Retinal pigment epithelial cell (primary cell): ENCODE measurements at places on chromosomes 6 and 20.
A peak's percentile ranks its signal among the peaks of the same experiment; 100 is the strongest.

GRCh38 chr20:11221046-11221445, 547.2 kb upstream of the JAG1 start:
- no peak for DNase-seq

DNA sequence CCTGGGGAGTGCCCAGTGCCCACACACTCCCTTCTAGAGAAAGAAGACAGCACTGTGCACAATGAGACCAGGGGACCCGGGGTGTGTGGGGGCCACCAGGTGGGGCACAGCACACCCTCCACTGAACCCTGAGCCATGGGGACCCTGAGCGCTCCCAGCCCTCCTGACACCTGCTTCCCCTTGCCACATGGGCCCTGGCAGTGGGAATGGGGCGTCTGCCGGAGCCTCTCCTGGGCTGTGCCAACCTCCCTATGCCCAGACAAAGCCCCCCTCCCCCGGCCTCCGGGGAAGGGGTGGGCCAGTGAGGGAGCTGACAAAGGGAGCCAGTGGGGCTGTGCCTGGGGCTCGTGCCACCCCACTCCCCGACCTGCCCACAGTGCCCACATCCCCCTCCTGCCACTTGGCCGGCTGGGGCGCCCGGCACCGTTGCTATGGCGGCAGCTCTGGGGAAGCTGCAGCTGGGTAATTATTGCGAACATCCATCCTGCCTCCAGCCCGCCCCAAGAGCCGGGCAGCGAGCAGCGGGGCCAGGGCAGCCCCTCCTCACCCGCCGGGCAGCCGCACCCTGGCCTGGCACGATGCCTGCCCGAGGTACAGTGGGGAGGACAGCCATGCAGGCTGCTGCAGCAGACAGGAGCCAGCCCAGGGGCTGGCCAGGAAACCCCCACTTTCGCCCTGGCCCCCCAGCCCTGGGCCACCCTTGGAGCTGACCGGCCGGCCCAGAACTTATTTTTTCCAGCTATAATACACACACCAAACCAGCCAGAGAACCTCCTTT, 41.9 kb upstream of the NOL4L start:
- peak; percentile 18 for DNase-seq

GRCh38 chr6:36018339-36018738, 6.1 kb downstream of the SLC26A8 start:
- DNase-seq, result no peak

GRCh38 chr20:20206788-20207187, 154.5 kb downstream of the CFAP61 start:
- no peak for DNase-seq

GRCh38 chr20:38498909-38499308, 26.3 kb downstream of the RALGAPB start:
- DNase-seq, result no peak

GRCh38 chr6:129606664-129607063, 103.3 kb downstream of the ARHGAP18 start:
- no peak for DNase-seq

- no peak for DNase-seq
Measured at GRCh38 chr6:72709431-72709830, 87.6 kb downstream of the KCNQ5 start.

DNA sequence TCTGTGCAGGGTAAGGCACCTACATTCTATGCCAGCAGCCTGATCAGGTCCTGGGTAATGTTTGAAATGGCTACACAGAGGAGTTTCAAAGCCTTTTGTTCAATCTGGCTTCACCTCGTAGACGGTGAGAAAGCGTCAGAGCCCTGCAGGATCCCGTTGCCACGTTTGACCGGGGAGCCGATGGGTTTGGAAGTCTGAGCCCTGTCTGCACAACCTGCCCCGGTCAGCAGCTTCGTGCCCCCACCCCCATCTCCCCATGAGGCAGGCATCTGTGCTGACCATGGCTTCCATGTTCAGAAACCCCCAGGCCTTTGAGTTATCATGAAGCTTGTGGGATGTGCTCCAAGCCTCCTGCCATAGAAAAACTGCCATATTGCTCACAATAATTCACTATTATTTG, 63.9 kb downstream of the PTPN1 start:
- no peak for DNase-seq

- no peak for DNase-seq
Measured at GRCh38 chr20:47262365-47263013, 94.0 kb downstream of the ZMYND8 start.

DNA sequence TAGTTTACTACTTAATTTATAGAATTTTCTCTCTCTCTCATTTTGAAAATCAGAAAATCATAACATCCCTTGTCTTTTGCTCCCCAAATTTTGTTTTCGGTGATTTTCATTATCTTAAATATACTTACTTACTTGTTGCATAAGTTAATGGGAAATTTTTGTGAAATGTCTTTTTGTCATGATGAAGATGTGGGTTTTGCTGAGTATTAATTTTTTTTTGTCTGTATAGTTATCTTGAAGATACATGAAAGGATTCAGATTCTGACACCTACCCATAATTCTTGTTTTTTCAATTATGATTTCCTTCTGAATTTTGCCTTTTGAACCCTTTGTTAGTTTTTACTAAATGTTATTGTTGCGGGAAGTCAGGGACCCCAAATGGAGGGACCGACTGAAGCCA, 817.9 kb downstream of the EYS start:
- no peak for DNase-seq

DNA sequence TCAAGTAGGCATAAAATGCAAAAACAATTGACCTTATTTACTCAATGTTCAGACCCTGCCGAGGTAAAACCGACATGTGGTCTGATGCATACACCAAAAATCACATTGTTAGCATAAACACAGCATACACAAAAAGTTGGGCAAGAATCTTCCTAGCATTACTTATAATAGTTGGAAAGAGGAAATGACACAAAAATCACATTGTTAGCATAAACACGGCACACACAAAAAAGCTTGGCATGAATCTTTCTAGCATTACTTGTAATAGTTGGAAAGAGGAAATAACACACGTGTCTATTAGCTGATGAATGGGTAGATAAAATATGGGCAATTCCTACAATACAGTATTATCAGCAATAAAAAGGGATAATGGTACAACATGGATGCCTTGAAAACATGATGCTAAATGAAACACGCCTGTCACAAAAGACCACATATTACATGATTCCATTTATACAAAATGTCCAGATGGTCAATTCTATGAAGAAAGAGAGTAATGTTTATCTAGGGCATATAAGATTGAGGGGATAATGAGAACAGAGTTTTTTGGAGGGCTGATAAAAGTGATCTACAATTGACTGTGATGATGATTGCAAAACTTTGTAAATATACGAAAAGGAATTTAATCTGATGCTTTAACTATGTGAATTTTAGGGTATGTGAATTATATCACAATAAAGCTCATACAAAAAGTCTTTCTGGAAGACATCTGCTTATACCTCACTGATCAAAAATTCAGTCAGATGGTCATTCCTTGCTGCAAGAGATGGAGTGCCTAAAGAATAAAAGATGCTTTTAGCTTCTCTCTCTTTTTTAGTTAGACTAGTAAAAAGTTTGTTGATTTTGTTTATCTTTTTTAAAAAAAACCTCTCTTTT, 1019.5 kb upstream of the CITED2 start:
- no peak for DNase-seq

- DNase-seq, result no peak
Measured at GRCh38 chr20:17893445-17893844, 75.1 kb downstream of the SNX5 start.

DNA sequence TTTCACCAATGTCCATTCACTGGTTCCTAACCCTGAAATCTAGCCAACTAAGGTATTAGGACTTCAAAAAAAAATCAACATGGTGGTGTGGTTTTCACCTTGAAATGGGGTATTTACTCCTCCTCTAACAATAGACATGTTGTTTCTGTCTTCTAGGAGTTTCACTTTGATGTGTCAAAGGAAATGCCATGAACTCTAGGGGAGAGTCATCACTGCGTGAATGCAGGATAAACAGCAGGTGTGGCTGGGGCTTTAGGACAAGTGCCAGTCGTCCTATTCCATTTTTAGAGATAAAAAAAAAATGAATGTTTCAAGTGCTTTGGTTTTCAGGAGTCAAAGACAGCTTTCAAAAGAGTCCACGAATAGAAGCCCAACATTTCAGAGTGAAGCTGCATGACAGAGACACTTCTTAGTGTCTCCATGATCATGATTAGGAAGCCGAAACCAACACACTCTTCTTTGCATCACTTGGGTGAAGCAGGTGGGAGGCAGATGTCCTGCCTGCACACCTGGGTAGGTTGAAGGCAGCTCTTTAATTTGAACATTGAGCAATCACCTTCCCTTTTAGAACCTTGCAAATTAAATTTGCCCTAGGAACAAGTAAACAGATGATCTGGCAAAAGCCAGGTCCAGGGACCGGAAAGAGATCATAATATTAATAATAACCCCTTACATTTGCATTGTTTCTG, 328.5 kb upstream of the PRDM1 start:
- no peak for DNase-seq

- DNase-seq, result no peak
Measured at GRCh38 chr6:19587238-19587942, 249.8 kb upstream of the ID4 start.

DNA sequence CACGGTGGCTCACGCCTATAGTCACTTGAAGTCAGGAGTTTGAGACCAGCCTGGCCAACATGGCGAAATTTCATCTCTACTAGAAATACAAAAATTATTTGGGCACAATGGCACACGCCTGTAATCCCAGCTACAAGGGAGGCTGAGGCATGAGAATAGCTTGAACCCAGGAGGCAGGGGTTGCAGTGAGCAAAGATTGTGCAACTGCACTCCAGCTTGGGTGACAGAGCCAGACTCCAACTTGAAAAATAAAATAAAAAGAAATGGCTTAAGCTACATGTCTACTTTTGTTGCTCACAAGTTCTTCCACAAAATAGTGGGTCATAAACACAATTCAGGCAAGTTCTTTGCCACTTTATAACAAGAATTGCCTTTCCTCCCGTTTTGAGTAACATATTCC, 27.1 kb upstream of the B4GALT5 start:
- DNase-seq, result no peak

DNA sequence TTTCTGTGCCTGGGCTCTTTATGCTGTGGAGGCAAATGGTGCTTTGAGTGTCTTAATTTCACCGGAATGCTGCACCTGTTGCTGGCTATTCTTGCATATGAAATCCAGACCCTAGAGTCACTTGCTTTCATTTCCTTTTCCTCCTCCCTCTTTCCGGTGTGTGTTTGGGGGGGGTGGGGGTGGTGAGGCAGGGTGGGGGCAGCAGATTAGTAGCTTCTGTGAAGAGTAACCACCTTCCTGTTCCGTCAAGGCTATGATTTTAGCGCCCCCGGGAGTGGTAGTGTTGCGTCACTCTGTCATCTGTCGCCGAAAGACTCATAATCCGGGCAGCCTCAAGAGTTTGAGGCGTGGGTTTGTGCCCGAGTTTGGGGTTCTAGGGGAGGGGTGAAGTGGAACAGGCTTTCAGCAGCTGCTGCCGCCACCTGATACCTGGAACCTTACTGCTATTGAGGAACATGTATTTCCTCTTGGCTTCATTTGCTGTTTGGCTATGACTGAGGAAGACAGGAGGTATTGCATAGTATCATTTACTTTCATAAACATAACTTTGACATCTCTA, 49.1 kb downstream of the UTRN start:
- DNase-seq, result no peak

DNA sequence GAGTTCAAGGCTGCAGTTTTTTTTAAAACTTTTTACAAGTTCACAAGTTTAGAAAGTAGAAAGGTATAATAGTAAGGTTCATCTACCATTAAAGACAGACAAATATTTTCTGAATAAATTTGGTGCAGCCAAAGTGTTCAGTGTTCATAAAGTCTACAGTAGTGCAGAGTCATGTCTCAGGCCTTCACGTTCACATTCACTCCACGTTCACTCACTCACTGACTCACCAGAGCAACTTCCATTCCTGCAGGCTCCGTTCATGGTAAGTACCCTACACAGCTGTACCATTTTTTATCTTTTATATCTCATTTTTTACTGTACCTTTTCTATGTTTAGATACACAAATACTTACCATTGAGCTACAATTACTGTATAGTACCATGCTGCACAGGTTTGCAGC, 67.6 kb downstream of the B4GALT5 start:
- no peak for DNase-seq

DNA sequence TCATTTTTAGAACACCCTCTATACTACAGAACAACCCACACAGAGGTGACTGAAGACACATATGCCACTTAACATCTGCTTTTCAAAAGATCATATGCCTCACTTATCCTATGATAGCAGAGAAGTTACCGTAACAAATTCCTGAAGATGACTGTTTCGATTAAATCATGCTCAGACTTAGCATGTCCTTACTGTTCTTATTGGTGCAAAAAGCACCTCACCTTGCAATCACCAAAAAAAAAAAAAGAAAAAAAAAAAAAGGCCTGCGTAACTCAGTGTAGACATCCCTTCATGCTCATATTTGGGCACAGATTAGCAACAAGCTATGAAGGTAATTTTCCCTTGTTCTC, 17.7 kb upstream of the DST start:
- DNase-seq, result no peak

DNA sequence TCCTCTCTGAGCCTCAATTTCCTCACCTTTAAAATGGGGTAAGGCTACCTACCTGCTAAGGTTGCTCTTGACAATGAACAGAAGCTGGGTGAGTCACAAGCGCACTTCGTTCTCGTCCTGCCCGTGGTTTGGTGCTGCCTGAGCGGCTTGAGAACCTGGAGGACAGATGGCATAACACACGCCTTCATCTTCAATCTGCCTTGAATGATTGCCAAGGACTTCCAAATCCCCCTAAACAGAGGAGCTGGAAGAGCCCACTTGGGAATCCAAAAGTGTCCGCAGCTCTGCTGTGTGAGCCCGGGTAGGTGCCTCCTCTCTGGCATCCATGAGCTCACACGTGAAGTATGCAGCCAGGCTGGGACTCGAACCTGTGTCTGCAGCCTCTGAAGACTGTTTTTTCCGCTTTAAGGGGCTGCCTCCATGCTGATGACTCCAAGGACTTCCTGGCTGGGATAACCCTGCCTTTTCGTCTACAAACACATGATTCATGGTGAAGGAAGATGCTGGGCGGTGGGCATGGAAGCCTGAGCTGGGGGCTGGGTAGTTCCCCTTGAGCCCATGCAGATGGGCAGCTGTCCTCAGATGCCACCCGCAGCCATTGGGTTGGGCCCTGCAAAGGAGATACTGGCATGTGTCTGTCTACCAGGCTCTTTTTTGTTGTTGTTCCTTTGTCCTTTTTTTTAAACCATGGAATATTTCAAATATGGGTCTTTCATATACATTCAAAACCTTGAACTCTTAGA, 25.3 kb upstream of the CSNK2A1 start:
- no peak for DNase-seq

- no peak for DNase-seq
Measured at GRCh38 chr20:17759449-17759848, 59.7 kb downstream of the BANF2 start.

- DNase-seq, result no peak
Measured at GRCh38 chr6:25717866-25718740, 36.4 kb upstream of the SLC17A4 start.

- DNase-seq, result no peak
Measured at GRCh38 chr6:115078555-115078954, 735.7 kb upstream of the HS3ST5 start.

- DNase-seq, result no peak
Measured at GRCh38 chr6:108715832-108716231, 132.4 kb upstream of the ARMC2 start.

DNA sequence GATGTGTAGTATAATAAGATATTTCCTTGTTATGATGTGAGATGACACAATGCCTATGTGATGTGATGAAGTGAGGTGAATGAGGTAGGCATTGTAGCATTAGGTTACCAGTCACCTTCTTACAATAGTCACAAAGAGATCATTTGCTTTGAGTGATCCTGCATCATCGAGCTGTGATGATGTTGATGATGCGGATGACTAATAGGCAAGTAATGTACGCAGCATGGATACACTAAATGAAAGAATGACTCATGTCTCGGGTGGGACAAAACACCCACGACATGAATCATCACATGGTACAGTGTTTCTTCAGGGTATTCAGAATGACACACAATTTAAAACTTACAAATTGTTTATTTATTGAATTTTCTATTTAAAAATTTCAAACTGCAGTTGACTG, 806.3 kb upstream of the GJE1 start:
- peak; percentile 95 for DNase-seq
